BJ (cell line): ENCODE measurements at places on chromosomes 12 and 14. TPM values are rescaled to one million over a fixed set of nuclear protein-coding genes. Genes with fewer than 3 reads are reported as not detected.

- DNase-seq: no peak
Observed at GRCh38 chr12:80763874-80764273, 47.2 kb downstream of the MYF5 start.

The OR6C74 gene
- polyA plus RNA-seq: not detected in 2 replicates

DNA sequence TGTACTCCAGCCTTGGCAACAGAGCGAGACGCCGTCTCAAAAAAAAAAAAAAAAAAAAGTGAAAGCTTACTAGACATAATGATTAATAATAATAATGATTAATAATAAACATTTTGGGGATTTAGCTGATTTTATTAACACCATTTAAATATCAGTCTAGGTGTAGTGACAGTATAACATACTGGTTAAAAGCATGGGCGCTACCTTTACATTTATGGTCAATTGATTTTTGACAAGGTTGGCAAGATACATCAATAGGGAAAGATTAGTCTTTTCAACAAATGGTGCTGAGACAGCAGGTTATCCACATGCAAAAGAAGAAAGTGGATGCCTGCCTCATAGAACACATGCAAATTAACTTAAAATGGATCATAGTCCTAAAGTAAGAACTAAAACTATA lies 34.3 kb downstream of the TXNRD1 start:
- DNase-seq: no peak

The CCDC177 gene
- polyA plus RNA-seq: not detected in 2 replicates

The SYCP3 gene
- polyA plus RNA-seq: 0.10 TPM in 1 of 2 replicates, not detected in the other

GRCh38 chr12:81988362-81988761 lies 229.2 kb upstream of the PPFIA2 start:
- DNase-seq: no peak

The THTPA gene
- polyA plus RNA-seq: 8.1 and 14.2 TPM in 2 replicates

The OTUB2 gene
- 1.1 and 1.2 TPM in 2 replicates for polyA plus RNA-seq

DNA sequence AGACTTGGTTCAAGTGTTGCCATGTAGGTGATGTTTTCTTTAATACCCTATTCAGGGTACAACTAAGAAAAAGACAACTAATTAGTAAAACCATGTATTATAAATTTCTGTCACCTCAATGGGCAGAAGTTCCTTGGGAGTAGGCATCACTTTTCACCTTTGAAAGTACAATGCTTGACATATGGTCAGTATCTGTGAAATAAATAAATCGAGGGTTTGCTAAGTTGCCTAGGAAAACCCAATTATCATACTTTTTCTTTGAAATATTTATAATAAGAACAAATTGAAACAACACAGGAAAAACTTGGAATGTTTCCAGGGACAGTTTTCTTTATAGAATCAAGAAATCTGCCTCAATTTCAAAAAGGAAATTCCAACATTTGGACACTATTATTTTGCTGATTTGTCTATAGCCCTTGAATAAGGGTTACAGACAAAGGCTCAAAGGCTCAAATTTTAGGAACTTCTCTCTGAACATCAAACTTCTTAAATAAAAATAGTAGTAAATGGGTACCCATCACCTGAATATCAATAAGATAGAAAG lies 13.7 kb downstream of the FGD6 start:
- DNase-seq: no peak
